ENCODE measurements at places on chromosomes 11 and 22.

DNA sequence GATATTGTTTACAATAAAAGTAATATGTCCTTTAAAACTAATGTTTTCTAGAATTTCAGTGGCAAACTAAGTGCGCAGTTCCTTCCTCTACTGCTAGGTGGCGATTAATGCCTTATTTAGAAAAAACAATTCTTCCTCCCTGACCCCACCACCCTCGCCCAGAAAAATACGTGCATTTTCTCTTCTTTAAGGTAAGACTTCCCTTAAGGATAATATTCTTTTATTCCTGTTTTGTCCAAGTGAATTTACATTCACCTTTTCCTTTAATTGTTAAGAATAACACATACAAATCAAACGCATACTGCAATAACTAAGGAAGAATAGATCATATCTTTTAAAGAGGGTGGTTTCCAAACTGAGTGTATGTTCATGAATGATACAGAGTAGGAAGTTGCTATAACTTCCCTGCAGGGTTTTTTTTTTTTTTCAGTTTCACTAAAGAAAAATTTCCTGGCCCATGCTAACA lies 17.0 kb upstream of the PSMA1 start:
- DNase-seq, result peak; percentile 33

- no peak for DNase-seq
Observed at GRCh38 chr11:119100994-119101758, 477 bp downstream of the DPAGT1 start.

DNA sequence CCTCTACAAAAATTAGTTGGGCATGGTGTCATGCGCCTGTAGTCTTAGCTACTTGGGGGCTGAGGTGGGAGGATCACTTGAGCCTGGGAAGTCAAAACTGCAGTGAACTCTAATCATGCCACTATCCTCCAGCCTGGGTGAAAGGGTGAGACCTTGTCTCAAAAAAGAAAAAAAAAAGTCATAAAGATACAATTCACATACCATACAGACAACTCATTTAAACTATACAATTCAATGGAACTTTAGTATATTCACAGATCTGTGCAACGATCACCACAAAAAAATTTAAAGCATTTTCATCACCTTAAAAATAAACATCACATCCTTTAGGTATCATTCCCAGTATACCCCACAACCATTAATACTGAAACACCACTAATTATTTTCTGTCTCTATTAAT lies 201.2 kb downstream of the PGR start:
- no peak for DNase-seq

- no peak for DNase-seq
Observed at GRCh38 chr11:45929486-45930030, 7.1 kb downstream of the LARGE2 start.

GRCh38 chr22:24186352-24186740 lies 5.1 kb downstream of the SUSD2 start:
- DNase-seq, result no peak

Measured in stimulated activated CD4-positive, alpha-beta T cell treated with anti-CD3 and anti-CD28 coated beads, Interleukin-15, amount 100 ng/mL, for 48 hours (primary cell).